ENCODE measurements at places on chromosomes 3 and 15.

DNA sequence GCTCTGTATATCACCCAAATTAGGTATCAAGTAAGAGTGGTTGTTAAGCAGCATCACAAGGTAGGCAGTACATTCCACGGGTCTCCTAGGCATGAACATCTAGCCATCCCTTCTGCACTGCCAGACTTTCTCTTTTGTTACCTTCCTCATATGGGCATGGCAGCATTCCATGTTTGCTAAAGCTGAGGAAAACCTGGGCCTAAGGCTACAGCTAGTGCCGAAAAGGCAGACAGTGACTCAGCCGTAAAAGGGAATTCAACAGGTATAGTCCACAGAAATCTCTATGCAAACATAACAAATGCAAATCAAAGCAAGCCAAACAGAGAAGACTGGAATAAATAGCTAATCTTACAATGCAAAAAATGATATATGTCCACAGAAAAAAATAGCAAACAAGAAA, 645.4 kb downstream of the ZBBX start:
- DNase-seq, result no peak

DNA sequence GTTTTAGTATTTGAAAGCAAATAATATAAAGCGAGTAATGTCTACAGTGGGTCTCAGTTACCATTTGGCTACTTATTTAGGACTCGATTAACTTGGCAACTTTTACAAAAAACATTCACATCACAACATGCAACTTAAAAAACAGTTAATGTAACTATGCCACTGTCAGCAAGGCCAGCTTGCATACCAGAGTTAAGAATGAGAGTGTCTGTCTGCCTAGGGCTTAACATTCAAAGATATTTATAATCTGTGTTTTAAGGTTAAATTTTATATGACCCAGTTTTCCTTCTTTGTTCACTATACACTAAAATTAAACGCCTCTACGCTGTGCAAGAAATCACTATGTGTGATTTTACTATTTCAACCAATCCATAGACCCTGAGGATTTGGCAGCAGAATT, 5.2 kb upstream of the CDAN1 start:
- no peak for DNase-seq

DNA sequence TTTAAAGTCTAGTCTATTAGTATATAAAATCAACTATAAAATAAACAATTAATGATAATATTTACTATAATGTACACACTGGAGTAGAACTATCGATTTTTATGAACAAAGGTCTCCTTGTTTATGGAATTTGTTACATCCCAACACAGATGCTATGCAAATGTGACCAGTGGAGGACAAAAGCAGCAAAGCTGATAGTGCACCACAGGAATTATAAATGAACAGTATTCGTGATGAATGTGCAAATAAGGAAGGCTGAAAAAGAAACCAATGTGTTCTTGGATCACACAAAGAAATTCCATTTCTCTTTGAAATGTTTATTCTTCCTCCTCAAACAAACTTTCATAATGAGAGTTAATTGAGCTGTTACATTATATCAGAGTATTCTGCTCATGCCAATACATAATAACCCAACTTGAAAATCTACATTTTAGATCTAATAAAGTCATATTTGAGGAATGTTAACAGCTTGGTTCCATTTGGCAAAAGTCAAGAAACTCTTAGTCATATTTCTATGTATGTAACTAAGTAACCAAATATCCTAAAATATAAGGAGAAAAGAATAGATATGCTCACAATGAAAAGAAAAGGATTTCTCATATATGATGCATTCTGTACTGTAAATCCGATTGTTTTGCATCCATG, 79.3 kb downstream of the NEK10 start:
- DNase-seq, result no peak

- DNase-seq, result no peak
Observed at GRCh38 chr15:37789397-37789786, 145.0 kb upstream of the TMCO5A start.
